ENCODE measurements at places on chromosomes 3 and 15.

DNA sequence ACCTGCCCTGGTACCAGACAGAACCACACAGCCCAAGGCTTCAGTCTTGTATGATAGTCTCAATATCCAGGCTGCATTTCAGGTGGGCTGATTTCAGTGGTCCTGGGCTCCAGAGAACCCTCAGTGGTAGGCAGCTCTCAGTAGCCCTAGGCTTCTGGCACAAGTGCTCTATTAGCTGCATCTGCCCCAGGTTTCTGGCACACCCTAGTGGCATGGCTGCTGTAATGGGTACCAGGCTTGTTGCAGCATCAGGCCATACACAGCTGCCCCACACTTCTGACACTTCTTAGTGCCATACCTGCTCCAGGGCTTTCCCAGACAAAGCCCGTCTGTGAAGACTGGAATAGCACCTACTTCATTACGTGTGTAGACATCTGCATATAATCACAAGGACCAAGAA lies 1062.2 kb upstream of the EPHA6 start:
- DNase-seq = no peak

DNA sequence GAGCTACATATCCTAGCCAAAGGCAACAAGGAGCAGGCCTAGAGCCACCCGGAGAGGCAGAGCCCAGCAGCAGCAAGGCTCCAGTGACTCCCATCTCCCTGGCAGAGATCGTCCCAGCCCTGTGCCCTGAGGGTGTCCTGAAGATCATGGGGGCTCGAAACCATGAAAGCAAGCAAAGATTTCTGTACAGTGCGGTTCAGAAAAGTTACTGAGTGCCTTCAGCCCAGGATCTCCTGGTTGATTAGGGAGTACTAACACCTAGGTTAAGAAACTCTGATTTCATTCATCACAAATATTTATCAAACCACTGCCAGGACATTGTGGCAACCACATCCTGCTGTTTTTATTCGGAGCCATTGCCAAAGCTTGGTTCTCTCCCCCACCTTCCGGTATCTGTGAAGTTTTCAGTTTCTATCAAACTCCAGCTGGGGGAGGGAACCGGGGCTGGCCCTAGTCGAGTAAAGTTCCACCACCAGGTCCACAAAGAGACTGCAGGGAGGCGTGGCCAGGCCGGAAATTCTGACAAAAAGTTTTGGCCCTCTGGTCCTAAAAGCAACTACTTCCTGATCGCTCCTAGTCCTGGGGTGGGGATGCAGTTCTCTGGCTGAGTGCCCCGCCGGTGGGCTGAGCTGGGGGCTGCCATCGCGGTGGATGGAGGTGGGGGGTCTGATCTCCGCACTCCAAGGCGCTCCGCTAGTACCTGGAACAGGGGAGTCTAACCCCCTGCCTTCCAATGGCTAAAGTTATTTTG lies 1.2 kb downstream of the RAB43 start:
- peak; percentile 87 for DNase-seq

DNA sequence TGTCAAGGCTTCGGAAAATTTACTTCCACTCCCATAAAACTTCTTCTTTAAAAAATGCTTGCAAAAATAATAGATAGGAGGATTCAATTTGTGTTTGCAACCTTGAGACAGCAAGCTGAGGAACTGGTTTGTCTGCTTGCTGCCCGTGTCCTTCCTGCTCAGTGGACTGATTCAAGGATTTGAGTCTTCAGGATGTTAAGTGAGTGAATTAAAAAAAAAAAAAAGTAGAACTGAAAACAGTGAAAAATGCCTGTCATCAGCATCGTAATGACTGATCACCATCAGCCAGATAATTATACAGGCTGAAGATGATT lies 453.7 kb downstream of the FGF12 start:
- no peak for DNase-seq

DNA sequence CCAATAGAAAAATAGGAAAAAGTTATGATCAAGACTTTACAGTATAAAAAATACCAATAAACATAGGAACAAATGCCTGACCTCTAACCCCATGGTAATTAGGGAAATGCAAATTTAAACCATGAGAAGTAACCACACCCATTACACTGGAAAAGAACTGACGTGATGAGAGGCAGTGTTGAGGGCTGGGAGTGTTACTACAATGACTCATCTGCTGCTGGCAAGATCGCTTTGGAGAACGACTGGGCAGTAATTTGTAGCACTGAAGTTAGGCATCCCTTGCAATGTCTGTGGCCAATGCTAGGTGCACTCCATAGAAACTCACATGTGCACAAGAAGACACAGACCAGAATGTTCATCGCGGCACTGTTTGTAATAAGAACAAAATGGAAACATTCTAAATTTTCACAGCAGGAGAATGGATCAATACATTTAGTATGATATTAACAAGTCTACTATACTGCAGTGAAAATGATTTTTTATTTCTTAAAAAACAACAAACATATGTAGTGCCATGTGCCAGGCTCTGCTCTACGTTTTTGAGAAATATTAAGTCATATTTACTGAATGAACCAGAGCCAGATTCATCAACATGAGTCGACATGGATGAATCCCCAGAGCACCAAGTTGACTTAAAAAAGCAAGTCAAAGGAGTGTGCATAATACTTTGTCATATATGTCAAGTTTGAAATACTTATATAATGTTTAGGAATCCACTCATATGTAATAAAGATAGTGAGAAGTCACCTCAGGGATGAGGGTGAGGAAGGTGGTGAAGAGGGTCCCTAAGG lies 37.6 kb upstream of the EPHB3 start:
- DNase-seq = no peak

- DNase-seq = no peak
Observed at GRCh38 chr15:63030101-63030551, 12.4 kb upstream of the TPM1 start.

GRCh38 chr3:133840767-133841166 lies 35.2 kb downstream of the SRPRB start:
- DNase-seq = no peak

GRCh38 chr15:91936927-91937326 lies 83.4 kb downstream of the SLCO3A1 start:
- no peak for DNase-seq

- DNase-seq = no peak
Observed at GRCh38 chr15:68635141-68635540, 56.3 kb downstream of the CORO2B start.

DNA sequence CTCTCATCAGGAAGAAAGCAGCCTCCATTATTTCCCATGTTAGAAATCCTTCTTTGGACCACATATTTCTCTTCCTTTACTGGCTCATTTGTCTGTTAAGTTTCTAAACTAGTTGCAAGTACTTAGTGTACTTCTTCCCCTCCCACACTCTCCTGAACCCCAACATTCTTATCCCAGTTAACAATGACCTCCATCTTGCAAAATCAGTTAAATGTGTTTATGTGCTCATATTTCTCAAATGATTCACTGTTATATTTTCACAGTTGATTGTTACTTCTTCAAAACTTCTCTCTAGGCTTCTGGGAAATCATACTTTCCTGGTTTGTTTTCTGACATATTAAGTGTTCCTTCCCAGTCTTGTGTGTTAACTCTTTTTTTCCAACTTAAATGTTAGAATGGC lies 856.9 kb downstream of the EPHA3 start:
- DNase-seq = no peak

DNA sequence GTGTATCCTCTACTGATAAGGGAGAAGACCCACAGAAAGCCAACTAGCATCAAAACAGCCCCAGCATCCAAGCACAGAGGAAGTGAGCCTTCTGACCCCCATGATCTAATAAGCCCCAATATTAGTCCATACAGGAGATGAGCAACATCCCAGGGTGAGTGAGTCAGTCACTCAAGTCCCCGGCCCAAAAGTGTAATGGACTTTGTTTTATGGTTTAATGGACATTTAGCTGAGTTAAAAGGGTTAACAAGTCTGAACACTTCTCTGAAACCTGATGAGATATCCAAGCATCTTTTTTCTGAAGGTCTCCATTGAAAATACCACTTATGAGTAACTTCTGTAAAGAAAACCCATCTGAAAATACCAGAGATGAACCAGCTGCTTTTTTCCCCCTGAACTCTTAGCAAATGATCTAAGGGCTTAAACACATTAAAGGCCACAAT lies 115.6 kb downstream of the GREM1 start:
- no peak for DNase-seq

- DNase-seq = no peak
Observed at GRCh38 chr15:29065571-29065970, 179.8 kb downstream of the APBA2 start.

DNA sequence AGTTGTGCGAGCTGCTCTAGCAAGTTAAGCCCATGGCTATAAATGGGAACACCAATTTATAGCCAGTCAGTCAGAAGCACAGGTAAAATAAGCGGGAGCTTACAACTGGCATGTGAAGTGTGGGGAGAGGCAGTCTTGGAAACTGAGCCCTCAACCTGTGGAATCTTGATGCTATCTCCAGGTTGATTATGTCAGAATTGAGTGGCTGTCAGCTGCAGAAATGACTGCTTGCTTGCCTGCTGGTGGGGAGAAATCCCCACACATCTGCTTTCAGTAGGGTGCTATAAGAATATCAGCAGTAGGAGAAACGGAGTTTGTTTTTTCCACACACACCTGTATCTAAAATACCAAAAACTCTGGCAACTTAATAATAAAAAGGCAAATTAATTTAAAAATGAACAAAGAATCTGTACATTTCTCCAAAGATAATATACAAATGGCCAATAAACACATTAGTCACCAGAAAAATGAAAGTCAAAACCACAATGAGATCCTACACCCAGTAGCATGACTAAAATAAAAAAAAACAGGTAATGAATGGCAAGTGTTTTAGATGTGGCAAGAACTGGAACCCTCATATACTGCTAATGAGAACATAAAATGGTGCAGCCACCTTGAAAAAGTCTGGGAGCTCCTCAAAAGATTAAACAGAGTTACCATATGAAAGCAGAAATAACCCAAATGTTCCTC lies 26.0 kb upstream of the MAP4 start:
- no peak for DNase-seq

- no peak for DNase-seq
Observed at GRCh38 chr3:5192571-5193365, 5.3 kb downstream of the EDEM1 start.

DNA sequence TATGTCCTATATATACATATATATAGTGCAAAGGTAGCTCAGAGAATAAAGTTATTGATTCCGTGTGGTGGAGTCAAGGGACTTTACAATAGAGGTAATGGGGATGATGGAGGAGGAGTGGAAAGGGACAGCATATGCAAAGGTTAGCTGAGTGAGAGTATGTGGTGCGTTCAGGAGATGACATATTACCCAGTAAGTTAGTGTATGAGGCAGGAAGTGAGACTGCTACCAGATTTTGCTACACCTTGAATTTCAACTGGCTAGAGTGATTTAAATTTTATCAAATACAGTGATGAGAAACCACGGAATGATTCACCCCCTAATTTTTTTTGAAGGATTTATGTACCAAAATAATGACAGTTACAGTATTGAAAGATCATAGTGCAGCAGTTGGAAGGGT lies 2.8 kb downstream of the ACTL6A start:
- no peak for DNase-seq

GRCh38 chr3:125146626-125147490 lies 65.7 kb downstream of the SLC12A8 start:
- DNase-seq = no peak

GRCh38 chr15:77013776-77014131 lies 18.8 kb downstream of the PSTPIP1 start:
- DNase-seq = no peak

DNA sequence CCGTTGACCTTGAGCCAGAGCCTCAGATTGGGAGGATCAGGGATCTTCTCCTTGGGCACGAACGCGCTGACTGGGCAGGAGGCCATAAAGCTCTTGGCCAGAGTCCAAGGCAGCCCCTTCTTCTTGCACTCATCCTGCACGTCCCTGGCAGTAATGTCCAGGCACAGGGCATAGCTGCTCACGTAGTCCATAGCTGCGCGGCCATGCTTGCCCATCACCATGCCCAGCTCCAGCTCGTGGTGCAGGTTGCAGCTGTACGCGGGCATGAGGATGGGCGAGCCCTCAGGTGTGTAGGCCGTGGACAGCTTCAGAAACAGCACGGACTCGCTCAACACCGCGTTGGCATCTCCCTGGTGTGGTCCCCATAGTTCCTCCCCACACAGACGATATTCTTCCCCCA lies 17.9 kb upstream of the RPLP1 start:
- no peak for DNase-seq

All from 8988T (cell line).